ENCODE measurements at places on chromosomes 2 and 18. TPM values are rescaled to one million over a fixed set of nuclear protein-coding genes. Genes with fewer than 3 reads are reported as not detected.

Gene TUBA4B
- total RNA-seq: 20.3 TPM

Gene LBX2
- total RNA-seq: 1.9 TPM

Gene SLC16A14
- 8.2 TPM for total RNA-seq

Gene ACKR3
- total RNA-seq: 12.9 TPM

Gene TMEM169
- total RNA-seq: 0.67 TPM

Gene PTPRN
- 0.21 TPM for total RNA-seq

Gene SLC39A6
- total RNA-seq: 59.2 TPM

- no peak overlapping the region for H3K27ac ChIP-seq
- H3K4me1 ChIP-seq: no peaks in the 10 kb centered on the region
- peaks cover 3% of the 10 kb centered on the region for H3K27me3 ChIP-seq
- no peak for DNase-seq
- H3K4me3 ChIP-seq: no peak overlapping the region
- H3K36me3 ChIP-seq: no peaks in the 10 kb centered on the region
These were observed 42.8 kb downstream of the ATP6V1C2 start for GRCh38 chr2:10764096-10764785.

GRCh38 chr2:107364361-107364950 is 462.2 kb upstream of the RGPD4 start:
- H3K27ac ChIP-seq: no peak overlapping the region
- H3K4me3 ChIP-seq: no peak overlapping the region
- no peaks in the 10 kb centered on the region for H3K4me1 ChIP-seq
- no peaks in the 10 kb centered on the region for H3K36me3 ChIP-seq
- DNase-seq: no peak

GRCh38 chr2:161844822-161845221 is 220.6 kb downstream of the SLC4A10 start:
- H3K27ac ChIP-seq: no peak overlapping the region
- no peaks in the 10 kb centered on the region for H3K36me3 ChIP-seq
- H3K4me3 ChIP-seq: no peak overlapping the region
- H3K4me1 ChIP-seq: no peaks in the 10 kb centered on the region
- peak; percentile 11 for DNase-seq
- H3K27me3 ChIP-seq: no peaks in the 10 kb centered on the region

DNA sequence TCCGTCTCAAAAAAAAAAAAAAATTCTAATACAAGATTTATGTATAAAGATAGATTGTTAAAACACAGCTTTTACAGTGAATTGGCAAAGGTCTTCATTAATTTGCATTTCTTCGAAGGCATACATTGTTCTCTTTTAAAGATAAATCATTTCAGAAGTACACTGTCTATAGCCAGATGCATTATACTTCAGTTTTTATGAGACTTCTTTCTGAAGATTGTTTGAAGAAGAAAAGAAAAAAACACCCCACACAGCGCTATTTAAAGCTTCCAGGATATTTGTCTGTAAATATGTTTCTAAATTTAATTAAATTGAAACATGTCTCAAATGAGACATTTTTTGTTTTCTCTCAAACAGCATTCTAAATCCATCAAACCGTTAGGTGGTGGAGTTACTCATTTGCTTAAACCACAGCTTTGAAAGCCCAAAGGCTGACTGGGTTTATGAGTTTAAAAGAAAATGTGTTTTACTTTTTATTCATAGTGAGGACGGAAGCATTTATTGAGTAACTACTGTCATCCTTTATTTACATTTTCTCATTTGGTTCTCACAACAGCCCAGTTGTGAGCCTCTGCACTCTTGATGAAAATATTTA is 42.4 kb upstream of the C1GALT1C1L start:
- no peaks in the 10 kb centered on the region for H3K27me3 ChIP-seq
- DNase-seq: no peak
- no peak overlapping the region for H3K4me3 ChIP-seq
- H3K27ac ChIP-seq: no peak overlapping the region
- no peaks in the 10 kb centered on the region for H3K4me1 ChIP-seq
- peaks cover 61% of the 10 kb centered on the region for H3K36me3 ChIP-seq

- H3K4me1 ChIP-seq: no peaks in the 10 kb centered on the region
- H3K27me3 ChIP-seq: no peaks in the 10 kb centered on the region
- DNase-seq: no peak
- no peak overlapping the region for H3K4me3 ChIP-seq
These were observed 29.2 kb downstream of the MTHFD2 start for GRCh38 chr2:74227646-74228045.

DNA sequence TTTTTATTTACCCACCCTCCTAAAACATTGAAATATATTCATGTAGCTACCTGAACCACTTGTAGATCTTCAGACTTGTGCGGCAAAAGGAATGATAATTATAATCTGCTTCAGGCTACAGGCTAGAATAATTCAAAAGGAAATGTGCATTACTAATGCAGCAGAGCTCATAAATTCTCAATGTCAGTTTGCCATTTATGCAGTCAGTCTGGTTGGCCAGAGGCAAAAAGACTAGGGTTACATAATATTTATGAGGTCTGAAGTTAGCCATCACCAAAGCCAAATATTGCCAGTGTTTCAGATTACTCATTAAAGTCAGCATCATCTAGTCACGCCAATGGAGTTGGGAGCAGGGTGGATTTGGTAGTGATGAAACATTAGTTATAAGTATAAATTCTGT is 38.9 kb downstream of the METAP1D start:
- H3K27ac ChIP-seq: no peak overlapping the region
- no peak overlapping the region for H3K4me3 ChIP-seq
- no peak for DNase-seq
- H3K36me3 ChIP-seq: no peaks in the 10 kb centered on the region

- H3K36me3 ChIP-seq: peaks cover 25% of the 10 kb centered on the region
- H3K27me3 ChIP-seq: no peaks in the 10 kb centered on the region
- DNase-seq: peak; percentile 49
- peaks cover 15% of the 10 kb centered on the region for H3K4me1 ChIP-seq
- peak overlapping the region; percentile 99 for H3K27ac ChIP-seq
- peak overlapping the region; percentile 79 for H3K4me3 ChIP-seq
These were observed 552 bp downstream of the CNPPD1 start for GRCh38 chr2:219175928-219176817.

GRCh38 chr2:142803158-142803557 is 74.3 kb upstream of the KYNU start:
- H3K4me1 ChIP-seq: no peaks in the 10 kb centered on the region
- H3K27me3 ChIP-seq: no peaks in the 10 kb centered on the region
- no peak overlapping the region for H3K27ac ChIP-seq
- no peaks in the 10 kb centered on the region for H3K36me3 ChIP-seq
- H3K4me3 ChIP-seq: no peak overlapping the region

- H3K27me3 ChIP-seq: no peaks in the 10 kb centered on the region
- no peaks in the 10 kb centered on the region for H3K4me1 ChIP-seq
- no peak overlapping the region for H3K27ac ChIP-seq
- no peak for DNase-seq
- no peak overlapping the region for H3K4me3 ChIP-seq
These were observed 87.5 kb downstream of the NAB1 start for GRCh38 chr2:190736355-190736754.

GRCh38 chr2:51510303-51510702 is 478.4 kb upstream of the NRXN1 start:
- H3K27me3 ChIP-seq: no peaks in the 10 kb centered on the region
- H3K36me3 ChIP-seq: no peaks in the 10 kb centered on the region
- no peak for DNase-seq
- H3K27ac ChIP-seq: no peak overlapping the region

DNA sequence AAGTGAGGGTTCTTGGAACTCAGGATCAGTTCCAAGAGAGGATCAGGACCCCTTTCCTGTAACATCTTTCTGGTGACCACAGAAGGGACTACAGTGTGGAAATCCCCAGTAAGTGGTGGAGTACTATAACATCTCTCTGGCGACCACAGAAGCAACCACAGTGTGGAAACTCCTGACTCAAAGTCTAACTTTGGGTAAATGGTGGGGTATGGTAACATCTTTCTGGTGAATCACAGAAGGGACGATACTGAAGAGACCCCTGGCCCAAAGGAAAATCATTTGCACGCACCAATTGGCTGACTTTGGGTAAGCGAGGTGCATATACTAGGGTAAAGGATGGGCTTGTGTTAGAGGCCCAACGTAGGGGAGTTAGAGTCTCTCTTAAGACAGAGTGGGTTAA is 56.3 kb upstream of the GULP1 start:
- H3K4me1 ChIP-seq: no peaks in the 10 kb centered on the region
- H3K27me3 ChIP-seq: no peaks in the 10 kb centered on the region
- H3K27ac ChIP-seq: no peak overlapping the region
- DNase-seq: no peak
- H3K4me3 ChIP-seq: no peak overlapping the region

DNA sequence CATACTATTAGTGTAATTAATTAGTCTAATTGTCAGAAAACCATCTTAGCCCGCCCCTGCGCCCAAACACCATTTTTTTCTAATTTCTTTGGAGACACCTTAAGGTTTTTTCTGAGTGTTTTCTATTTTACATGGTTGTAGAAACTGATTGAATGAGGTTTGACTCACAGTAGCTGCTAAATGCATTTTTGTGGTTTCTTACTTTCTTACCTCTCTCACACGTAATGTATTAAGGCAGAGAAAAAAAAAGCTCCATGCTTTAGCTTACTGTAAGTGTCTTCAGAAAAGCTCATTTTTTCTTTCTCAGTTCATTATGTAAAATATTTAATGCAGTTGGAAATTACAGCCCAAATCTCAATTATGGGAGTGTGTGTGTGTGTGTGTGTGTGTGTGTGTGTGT is 548.5 kb upstream of the LRRTM4 start:
- H3K4me1 ChIP-seq: no peaks in the 10 kb centered on the region
- H3K27me3 ChIP-seq: no peaks in the 10 kb centered on the region
- no peaks in the 10 kb centered on the region for H3K36me3 ChIP-seq

- peak; percentile 16 for DNase-seq
- H3K4me3 ChIP-seq: peak overlapping the region; percentile 84
- peaks cover 5% of the 10 kb centered on the region for H3K27me3 ChIP-seq
- no peaks in the 10 kb centered on the region for H3K36me3 ChIP-seq
- peak overlapping the region; percentile 72 for H3K27ac ChIP-seq
These were observed 999 bp downstream of the INSIG2 start for GRCh38 chr2:118089139-118089800.

All from lung (tissue), 17 donors.